ENCODE measurements at places on chromosomes 7 and 10.
A peak's percentile ranks its signal among the peaks of the same experiment; 100 is the strongest.

DNA sequence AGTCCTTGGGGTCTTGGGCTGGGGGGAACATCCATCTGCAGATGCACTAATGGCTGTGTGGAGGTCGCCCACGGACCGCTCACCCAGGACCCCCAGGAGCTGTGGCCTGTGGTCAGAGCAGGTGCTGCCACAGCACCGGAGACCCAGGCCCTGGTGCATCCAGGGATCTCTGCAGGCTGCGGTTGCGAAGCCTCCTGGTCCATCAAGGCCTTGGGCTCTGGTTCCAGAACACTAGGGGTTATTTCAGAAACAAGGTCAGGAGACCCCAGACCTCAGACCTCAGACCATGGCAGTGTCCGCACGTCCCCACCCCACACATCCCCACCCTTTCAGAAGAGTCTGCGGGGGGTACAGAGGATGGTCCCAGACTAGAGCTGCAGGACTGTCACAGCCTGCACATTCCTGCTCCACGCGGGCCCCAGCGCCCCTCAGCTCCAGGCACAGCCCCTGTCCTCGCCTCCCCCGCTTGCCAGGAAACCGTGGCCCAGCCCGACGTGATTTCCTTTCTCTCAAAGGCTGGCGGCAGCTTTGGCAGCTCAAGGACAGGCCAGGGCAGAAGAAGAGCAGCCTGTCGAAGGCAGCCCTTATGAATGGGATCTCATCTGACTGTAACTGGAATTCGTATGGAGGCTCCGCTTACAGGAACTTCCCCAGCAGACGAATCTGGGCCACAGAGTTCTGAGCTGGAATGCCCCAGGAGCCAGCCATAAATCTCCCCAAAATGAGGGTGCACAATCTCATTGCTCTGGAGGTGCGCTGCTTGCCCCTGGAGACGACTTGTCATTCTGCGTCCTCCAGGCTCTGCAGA, 136.2 kb upstream of the RET start:
- no peak for DNase-seq

DNA sequence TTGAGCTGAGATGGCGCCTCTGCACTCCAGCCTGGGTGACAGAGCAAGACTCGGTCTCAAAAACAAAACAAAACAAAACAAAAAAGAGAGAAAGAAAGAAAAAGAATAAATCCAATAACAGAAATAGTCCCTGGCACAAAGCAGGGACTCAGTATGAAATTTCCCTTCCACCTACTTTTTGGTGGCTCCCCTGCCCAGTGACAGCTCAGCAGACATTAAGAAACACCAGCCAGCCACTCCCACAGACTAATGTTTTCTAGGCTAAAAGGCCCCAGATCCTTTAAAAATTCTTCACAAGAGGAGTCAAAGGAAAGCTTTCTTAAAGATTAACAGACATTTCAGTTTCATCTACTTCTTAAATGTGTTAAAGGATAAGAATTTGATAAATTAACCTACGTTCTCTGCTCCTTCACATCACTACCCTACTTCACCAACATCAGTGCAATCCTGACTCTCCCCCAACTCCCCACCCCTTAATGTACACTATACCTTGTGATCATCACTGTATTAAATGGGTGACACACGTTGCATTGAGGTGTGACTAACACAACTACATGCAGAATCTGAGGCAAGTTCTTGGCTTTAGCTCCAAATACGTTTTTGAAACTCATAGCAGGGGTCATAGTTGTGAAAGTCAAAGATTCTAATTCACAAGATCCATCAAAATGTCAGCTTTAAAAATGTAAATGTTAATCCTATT, 114.5 kb upstream of the CAV2 start:
- DNase-seq: no peak

DNA sequence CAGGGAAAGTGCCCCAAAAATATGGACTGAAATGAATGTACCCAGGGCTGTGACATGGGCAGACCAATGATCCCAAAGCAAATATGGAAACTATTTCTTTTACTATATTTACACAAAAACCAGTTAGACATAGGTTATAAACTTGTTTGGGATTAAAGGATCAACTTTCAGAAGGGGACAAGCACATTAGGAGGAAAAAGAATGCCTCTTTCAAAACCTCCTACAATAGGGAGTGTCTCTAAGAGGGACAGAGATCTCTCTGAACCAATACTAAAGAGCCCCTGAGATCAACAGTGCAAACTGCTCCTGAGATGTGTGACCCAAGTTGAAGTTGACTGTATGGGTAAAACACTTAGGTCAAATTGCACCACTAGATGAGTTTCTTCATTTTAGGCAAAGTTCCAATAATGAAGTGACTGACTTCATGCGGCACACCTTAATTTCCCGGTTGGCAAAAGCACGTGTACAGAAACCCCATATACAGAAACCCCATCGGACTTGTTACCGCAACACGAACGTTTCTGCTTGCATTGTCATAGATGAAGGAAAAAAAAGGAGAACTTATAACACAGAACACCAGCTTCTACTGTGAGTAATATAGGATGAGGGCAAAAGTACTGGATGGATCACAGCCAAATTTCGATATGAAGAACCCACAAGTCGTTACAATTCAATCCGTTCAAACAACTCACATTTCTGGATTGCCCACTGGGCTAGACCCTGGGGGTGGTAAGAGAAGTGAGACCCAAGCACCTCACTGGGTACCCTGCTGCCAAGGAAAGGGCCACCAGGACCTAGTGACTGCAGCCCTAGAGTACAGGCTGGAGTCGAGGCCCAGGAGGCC, 4.3 kb downstream of the SVIL start:
- DNase-seq: no peak

- DNase-seq: no peak
These were observed 4.0 kb upstream of the AQP1 start for GRCh38 chr7:30907527-30908267.

DNA sequence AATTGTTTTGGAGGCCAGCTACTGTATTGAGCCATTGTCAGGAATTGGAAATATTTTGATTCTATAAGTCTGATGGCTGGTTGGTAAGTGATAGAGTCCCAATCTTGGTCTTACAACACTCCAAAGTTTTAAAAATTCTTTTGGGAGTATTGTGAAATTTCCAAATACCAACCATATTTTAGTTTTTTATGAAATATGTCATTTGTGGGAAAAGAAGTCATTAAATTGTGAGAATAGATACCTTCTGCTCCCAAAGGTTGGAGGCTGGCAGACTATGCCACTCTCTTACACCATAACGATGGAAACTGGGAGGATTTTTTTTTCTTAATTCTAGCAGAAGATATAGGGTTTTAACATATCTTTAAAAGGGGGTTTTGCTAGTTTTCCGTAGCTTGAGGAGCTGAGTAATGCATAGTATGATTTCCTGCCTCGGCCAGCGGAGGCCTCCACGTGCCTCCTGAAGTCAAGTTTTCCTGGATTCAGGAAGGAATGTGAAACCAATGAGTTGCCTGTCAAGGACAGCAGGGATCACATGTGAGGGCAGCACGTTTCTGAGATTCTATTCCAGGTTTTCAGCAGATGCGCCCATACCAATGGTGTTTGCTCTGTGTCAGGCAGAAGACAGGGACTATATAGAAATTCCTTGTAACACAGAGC, 92.2 kb upstream of the LAMB4 start:
- peak; percentile 81 for DNase-seq

GRCh38 chr10:25839683-25840082, 94.3 kb upstream of the MYO3A start:
- DNase-seq: peak; percentile 5

DNA sequence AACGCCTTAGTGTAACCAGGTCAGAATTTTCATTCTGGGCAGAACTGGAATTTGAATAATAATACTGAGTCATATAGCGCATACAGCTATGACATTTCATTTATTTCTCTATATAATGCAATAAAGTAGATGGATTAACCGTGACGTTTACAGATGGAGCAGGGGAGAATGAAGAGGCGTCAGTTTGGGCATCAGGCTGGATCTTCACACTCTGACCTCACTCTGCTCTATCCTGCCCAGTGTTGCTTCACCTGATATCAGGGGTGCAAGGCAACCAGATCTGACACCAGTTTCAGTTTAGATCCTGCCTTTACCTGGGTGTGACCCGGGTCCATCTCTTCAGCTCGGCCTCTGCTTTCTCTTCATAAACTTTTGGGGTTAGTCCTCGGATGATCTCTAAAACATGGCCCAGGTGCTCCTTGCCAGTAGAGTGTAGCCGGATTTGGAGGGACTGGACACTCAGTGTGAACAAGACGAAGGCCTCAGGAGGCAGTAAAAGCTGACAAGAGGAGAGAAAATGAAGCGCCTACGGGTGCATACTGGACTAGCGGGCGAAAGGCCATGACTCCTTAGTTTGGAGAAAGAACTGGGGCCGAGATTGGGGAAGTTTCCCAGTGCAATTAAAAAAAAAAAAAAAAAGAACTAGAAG, 1.4 kb upstream of the ZYX start:
- no peak for DNase-seq

- no peak for DNase-seq
These were observed 13.1 kb downstream of the GPER1 start for GRCh38 chr7:1100834-1101562.

- no peak for DNase-seq
These were observed 393.3 kb downstream of the KCNMA1 start for GRCh38 chr10:77244286-77244685.

DNA sequence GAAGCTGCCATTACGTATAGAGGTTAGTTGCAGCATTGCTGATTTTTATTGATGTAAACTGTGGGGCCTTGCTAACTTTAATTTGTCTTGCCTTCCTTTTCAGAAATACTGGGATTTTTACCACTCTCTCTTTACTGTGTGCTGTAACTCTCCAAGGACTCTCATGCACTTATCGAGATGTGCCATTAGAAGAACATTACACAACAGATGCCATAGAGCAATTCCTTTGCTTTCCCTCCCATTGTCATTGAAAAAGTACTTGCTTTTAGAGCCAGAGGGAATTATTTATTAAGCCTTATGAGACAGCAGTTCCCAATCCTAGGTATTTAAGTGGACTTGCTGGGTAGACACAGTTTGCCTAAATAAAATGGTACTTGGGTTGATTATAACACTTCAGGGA, 51.7 kb downstream of the ASB4 start:
- DNase-seq: no peak

DNA sequence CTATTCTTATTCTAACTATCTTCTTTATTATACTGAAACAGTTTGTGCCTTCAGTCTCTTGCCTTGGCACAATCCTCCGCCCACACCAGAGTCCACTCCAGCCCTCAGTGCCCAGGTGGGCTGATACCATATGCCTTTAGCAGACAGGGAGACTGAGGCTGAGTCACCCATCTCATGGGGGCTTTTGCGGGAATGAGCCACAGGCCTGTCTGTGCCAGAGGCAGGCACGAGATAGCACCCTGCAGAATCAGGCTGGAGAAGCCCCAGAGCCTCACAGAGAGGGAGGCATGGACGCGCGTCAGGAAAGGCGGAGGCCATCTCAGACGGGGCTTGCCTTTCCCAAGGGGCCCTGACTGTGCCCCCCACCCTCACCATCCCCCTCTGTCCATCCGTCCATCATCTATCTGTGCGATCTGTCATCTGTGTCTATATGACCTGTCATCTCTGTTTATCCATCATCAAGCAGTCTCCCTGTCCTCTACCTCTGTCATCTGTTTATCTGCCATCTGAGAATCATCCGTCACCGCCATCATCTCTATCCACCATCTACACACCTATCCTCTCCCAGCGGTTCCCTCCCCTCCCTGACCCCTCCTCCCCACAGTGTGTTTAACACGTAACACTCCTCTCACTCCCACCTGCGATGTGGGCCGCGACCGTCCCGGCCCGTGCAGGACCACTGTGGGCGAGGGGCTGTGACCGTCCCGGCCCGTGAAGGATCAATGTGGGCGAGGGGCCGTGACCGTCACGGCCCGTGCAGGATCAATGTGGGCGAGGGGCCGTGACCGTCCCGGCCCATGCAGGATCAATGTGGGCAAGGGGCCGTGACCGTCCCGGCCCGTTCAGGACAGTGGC, 7.3 kb upstream of the ADAP1 start:
- DNase-seq: no peak

DNA sequence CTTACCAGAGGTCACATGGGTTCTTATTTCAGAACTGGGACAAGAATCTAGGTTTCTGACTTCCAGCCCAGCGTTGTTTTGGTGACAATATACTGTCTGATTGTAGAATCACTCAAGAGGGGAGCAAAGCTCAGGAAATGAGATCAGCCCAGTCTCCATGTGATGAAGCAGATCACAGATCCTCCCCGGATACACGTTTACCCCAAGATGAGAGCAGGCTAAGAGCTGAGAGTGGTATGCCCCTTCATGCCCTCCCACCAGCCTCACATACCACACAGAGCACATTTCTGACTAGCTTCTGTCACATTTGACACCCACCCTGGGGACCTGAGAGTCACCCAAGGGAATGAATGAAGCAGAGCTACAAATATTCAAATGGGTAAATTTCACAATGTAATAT, 27.1 kb upstream of the PRKCQ start:
- no peak for DNase-seq

DNA sequence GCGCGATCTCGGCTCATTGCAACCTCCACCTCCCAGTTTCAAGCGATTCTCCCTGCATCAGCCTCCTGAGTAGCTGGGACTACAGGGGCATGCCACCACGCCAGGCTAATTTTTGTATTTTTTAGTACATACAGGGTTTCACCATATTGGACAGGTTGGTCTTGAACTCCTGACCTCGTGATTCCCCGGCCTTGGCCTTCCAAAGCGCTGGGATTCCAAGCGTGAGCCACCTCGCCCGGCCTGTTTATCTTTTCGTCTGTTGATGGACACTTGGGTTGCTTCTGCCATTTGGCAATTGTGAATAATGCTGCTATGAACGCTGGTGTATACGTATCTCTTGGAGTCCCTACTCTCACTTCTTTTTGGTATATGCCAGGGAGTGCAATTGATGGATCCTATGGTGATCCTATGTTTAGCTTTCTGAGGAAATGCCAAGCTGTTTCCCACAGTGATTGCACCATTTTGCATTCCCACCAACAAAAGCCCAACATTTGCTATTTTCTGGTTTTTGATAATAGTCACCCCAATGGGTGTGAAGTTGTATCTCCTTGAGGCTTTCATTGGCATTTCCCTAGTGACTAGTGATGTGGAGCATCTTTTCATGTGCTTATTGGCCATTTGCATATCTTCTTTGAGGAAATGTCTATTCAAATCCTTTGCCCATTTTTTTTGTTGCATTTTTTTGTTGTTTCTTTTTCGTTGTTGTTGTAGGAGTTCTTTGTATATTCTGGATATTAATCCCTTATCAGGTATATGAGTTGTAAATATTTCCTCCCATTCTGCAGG, 3.5 kb downstream of the ANTXRL start:
- no peak for DNase-seq

GRCh38 chr7:39987641-39988347, 37.7 kb downstream of the CDK13 start:
- DNase-seq: no peak

- DNase-seq: peak; percentile 41
These were observed 82.5 kb upstream of the CREB5 start for GRCh38 chr7:28329661-28330363.

DNA sequence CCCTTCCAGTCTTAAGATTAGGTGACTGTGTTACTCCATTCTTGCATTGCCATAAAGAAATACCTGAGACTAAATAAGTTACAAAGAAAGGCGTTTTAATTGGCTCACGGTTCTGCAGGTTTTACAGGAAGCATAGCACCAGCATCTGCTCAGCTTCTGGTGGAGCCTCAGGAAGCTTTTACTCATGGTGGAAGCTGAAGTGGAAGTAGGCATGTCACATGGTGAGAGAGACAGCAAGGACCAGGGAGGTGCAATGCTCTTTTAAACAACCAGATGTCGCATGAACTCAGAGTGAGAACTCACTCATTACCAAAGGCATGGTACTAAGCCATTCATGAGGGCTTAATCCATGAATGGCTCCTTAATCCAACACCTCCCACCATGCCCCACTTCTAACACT, 34.0 kb upstream of the TMEM273 start:
- no peak for DNase-seq

GRCh38 chr7:103729026-103729425, 260.4 kb downstream of the RELN start:
- no peak for DNase-seq
